Thoracic aorta (tissue), 2 donors: ENCODE measurements at places on chromosomes 1 and 21. TPM values are rescaled to one million over a fixed set of nuclear protein-coding genes. Genes with fewer than 3 reads are reported as not detected.

- no peak overlapping the region for H3K27ac ChIP-seq
- no peaks in the 10 kb centered on the region for H3K36me3 ChIP-seq
- DNase-seq: no peak
- peaks cover 6% of the 10 kb centered on the region for H3K4me1 ChIP-seq
Observed at GRCh38 chr1:31151402-31151801, 85.9 kb upstream of the PUM1 start.

- no peaks in the 10 kb centered on the region for H3K4me1 ChIP-seq
- no peak for DNase-seq
- no peak overlapping the region for H3K27ac ChIP-seq
- H3K27me3 ChIP-seq: no peaks in the 10 kb centered on the region
Observed at GRCh38 chr1:228070851-228071250, 11.7 kb upstream of the ARF1 start.

GRCh38 chr1:214389734-214390133 is 108.8 kb downstream of the SMYD2 start:
- DNase-seq: no peak
- no peaks in the 10 kb centered on the region for H3K4me1 ChIP-seq
- no peak overlapping the region for H3K4me3 ChIP-seq
- no peaks in the 10 kb centered on the region for H3K27me3 ChIP-seq
- H3K36me3 ChIP-seq: peaks cover 6% of the 10 kb centered on the region
- no peak overlapping the region for H3K27ac ChIP-seq

DNA sequence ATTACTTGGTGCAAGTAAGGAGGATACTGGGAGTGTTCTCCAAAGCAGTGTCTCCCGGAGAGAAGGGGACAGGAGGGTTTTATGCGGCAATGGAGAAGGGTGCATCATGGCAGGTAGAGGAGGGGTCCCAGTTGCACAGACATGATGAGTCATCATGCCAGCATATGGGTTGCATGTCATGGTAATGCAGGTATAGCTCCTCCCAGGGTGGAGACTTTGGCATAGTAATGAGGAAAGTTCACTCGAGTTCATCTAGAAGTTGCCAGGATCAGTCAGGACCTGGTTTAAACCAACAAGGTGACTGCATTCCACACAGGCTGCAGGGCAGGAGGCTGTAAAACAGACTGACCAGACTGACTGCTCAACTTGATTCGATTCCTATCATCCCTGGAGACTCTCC is 355.7 kb upstream of the DUSP10 start:
- no peaks in the 10 kb centered on the region for H3K4me1 ChIP-seq
- no peak overlapping the region for H3K4me3 ChIP-seq
- no peaks in the 10 kb centered on the region for H3K36me3 ChIP-seq
- no peaks in the 10 kb centered on the region for H3K27me3 ChIP-seq
- DNase-seq: no peak

DNA sequence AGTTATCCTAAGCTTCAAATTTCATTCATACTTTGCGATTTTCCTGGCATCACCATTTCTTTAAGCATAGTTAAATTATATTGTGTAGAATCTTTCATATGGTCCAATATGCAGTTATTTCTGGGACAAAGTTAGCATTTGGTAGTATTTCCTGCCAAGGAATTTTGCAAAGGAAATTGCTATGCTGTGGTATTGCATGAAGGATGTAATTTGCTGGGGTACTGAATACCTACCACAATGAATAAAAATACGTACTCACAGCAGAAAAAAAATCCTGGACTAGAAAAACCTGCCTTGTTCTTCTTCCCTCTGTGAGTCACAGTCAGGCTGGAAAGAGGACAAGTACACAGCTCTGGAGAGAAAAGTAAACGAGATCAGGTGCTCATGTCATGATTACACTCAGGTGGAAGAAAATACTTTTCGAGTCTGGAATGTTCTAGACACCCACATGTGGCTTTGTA is 241.2 kb downstream of the PTBP2 start:
- no peak overlapping the region for H3K4me3 ChIP-seq
- H3K27ac ChIP-seq: no peak overlapping the region
- H3K36me3 ChIP-seq: no peaks in the 10 kb centered on the region
- H3K4me1 ChIP-seq: peaks cover 18% of the 10 kb centered on the region
- no peak for DNase-seq
- no peaks in the 10 kb centered on the region for H3K27me3 ChIP-seq

DNA sequence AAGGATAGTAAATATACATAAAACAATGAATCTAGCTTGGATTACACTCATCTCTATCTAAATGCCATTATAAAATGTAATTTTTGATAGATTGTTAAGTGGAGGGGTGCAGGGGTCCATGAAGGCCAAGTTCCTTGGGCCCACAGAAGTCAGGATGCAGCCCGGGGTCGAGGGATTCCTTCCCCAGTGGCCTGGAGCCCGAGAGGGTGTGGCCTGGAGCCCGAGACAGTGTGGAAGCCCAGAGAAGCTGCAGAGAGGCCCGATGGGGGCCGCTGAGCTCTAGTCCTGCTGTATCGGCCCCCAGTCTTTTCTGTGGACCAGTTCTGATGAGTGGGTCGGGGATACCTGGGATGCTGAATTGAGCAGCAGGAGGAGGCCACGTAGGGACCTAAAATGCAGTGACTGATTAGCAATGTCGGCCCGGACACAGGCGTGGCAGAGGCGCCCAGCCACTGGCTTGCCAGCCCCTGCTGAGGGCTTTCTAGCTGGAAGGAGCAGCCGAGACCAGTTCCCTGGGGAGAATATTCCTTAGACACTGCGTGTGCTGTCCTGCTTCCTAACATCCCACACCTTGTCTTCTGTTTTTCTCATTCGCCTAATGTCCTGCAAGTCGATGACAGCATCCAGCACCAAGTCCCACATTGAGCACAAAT is 38.9 kb downstream of the UMODL1 start:
- H3K4me1 ChIP-seq: no peaks in the 10 kb centered on the region
- H3K27me3 ChIP-seq: no peaks in the 10 kb centered on the region
- DNase-seq: no peak

DNA sequence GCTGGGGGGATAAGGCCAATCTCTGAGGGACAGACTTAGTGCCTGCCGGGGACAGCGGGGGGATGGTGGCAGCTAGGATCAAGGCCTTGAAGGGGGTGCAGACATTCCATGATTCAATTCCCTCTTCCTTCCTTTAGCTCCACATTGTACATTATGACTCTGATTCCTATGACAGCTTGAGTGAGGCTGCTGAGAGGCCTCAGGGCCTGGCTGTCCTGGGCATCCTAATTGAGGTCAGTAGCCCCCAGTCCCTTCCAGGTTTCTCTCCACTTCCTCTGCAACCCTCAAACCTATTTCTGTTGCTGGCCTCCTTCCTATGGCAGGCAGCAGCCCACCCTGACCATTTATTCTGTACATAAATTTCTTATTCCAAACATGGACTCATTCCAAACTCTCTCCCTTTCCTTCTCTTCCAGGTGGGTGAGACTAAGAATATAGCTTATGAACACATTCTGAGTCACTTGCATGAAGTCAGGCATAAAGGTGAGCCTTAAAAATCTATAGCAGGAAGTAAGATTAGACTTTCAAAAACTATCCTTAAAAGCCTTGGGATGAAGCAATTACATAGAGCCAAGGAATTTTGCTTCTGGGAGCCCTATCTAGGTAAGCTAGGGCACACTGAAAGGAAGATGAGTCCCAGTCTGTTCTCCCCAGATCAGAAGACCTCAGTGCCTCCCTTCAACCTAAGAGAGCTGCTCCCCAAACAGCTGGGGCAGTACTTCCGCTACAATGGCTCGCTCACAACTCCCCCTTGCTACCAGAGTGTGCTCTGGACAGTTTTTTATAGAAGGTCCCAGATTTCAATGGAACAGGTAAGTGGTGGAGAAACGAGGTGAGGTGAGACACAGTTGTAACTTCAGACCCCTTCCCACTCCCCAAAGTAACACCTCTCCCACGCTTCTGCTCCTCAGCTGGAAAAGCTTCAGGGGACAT is 5.1 kb downstream of the CA14 start:
- H3K4me1 ChIP-seq: peaks cover 9% of the 10 kb centered on the region
- peaks cover 26% of the 10 kb centered on the region for H3K36me3 ChIP-seq
- DNase-seq: no peak
- no peaks in the 10 kb centered on the region for H3K27me3 ChIP-seq

DNA sequence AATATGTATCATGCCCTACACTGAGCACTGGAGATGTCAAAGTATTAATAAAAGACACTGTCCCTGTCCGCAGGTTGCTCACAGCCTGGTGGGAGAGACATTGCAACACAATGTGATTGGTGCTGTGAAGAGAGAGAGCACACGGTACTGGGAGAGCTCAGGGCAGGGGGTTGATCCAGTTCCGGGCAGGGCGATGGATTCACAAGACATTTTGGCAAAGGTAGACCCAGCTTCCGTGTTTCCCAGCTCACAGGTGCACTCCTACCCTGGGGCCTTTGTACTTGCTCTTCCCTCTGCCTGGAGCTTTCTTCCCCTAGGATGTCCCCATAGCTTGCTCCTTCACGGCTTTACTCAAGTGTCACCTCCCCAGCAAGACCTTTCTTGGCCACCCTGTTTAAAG is 1.4 kb downstream of the PLA2G5 start:
- H3K27ac ChIP-seq: peak overlapping the region; percentile 74
- DNase-seq: no peak
- H3K36me3 ChIP-seq: no peaks in the 10 kb centered on the region

DNA sequence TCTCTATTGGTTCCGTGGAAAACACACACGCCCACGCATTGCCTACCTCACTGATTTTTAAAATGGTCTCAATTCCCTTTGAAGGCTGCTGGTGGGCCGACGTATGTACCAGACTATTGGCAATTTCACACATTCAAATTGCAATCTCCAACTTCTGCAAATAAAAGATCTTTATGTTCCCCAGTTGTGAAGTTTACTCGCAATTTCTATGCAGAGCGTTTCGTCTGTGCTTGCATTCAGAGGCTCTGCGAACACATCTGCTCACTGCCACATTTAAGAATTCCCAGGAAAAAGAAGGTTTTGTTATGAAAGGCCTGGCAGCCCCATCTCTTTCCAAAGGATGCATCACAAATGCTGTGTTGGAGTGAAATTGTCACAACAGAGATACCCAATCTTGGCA is 288.0 kb upstream of the KAZN start:
- no peak for DNase-seq
- no peaks in the 10 kb centered on the region for H3K4me1 ChIP-seq
- no peak overlapping the region for H3K27ac ChIP-seq
- no peaks in the 10 kb centered on the region for H3K36me3 ChIP-seq
- H3K4me3 ChIP-seq: no peak overlapping the region

- H3K36me3 ChIP-seq: no peaks in the 10 kb centered on the region
- H3K4me3 ChIP-seq: no peak overlapping the region
- H3K4me1 ChIP-seq: no peaks in the 10 kb centered on the region
- no peaks in the 10 kb centered on the region for H3K27me3 ChIP-seq
- DNase-seq: no peak
- H3K27ac ChIP-seq: no peak overlapping the region
Observed at GRCh38 chr1:57384901-57385300, 39.0 kb downstream of the DAB1 start.

GRCh38 chr1:209723756-209724693 is 19.4 kb downstream of the HSD11B1 start:
- no peak overlapping the region for H3K27ac ChIP-seq
- H3K36me3 ChIP-seq: no peaks in the 10 kb centered on the region
- H3K27me3 ChIP-seq: no peaks in the 10 kb centered on the region
- no peak for DNase-seq
- no peaks in the 10 kb centered on the region for H3K4me1 ChIP-seq
- H3K4me3 ChIP-seq: no peak overlapping the region

DNA sequence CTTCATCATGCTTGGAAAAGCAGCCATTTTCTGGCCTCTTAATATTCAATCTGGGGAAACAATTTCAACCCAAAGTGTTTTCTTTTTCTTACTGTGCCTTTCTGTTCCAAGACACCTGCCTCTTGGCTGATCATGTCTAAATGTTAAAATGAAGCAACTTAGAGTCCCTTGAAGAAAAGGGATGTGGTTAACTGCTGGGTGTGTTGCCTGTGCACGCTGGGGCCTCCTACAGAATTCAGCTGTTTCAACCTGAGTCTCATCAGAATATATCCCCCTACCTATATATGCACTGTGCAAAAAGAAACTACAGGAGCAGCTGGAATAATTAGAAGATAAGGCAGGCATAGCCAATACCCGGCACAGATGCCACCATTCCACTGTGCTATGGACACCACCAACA is 222.0 kb downstream of the OMA1 start:
- no peak for DNase-seq
- H3K4me1 ChIP-seq: no peaks in the 10 kb centered on the region
- H3K27ac ChIP-seq: no peak overlapping the region
- H3K4me3 ChIP-seq: no peak overlapping the region
- H3K36me3 ChIP-seq: no peaks in the 10 kb centered on the region

DNA sequence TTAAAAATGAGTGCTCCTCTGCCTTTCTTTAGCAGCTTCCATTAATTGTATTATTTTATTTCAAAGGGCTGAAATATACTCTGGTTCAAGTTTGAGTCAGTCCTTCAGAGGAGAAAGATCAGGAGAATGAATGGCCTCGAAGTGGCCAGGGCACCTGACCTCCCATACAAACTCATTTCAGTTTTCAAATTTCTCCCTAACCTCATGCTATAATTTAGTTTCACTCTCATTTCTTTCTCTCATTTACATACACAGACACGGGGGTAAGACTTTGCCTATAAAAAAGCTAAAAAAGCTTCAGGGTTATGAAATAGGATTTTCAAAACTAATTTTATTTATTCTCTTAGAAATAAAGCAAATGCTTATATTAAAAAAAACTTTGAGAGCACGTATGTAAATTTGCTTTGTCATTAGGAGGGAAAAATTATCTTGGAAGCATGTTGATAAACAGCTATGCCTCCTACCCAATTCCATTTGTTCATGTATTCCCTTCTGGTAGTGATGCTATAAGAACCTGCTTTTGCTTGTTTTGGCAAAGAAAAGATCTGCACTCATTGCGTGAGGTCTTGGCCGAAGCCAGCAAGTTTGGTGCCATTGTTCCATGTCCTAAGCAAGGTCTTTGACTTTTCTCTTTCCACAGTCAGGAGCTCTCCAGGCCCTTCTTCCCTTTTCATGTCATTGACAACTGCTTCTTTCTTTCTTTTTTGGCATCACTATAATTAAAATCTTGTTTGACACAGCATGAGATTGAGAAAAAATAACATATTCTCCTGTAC is 80.4 kb upstream of the LRRC53 start:
- no peaks in the 10 kb centered on the region for H3K4me1 ChIP-seq
- H3K27ac ChIP-seq: no peak overlapping the region
- no peak overlapping the region for H3K4me3 ChIP-seq
- no peaks in the 10 kb centered on the region for H3K27me3 ChIP-seq

- peak overlapping the region; percentile 51 for H3K4me3 ChIP-seq
- H3K27ac ChIP-seq: peak overlapping the region; percentile 96
- DNase-seq: no peak
Observed at GRCh38 chr1:37998913-37999429, 6.3 kb downstream of the FHL3 start.

- no peak overlapping the region for H3K4me3 ChIP-seq
- no peaks in the 10 kb centered on the region for H3K27me3 ChIP-seq
- H3K4me1 ChIP-seq: no peaks in the 10 kb centered on the region
- H3K36me3 ChIP-seq: no peaks in the 10 kb centered on the region
Observed at GRCh38 chr1:87044424-87044823, 130.0 kb downstream of the HS2ST1 start.

Gene NCF2
- total RNA-seq: 22.2 TPM

Gene TMEM61
- not detected for total RNA-seq

Gene CR1
- 5.0 TPM for total RNA-seq

Gene DEPDC1
- total RNA-seq: not detected

Gene PROK1
- 0.27 TPM for total RNA-seq

Gene VAV3
- 6.9 TPM for total RNA-seq

Gene MSTO1
- total RNA-seq: 25.7 TPM

Gene ASTN1
- total RNA-seq: 0.41 TPM

Gene HES3
- not detected for total RNA-seq

Gene CFHR3
- total RNA-seq: 0.81 TPM

Gene NBPF20
- 6.0 TPM for total RNA-seq

Gene FAM72B
- 0.27 TPM for total RNA-seq
